ENCODE measurements at places on chromosomes 7 and 10.
A peak's percentile ranks its signal among the peaks of the same experiment; 100 is the strongest.

GRCh38 chr10:16234916-16235315, 201.9 kb upstream of the PTER start:
- DNase-seq, result no peak

DNA sequence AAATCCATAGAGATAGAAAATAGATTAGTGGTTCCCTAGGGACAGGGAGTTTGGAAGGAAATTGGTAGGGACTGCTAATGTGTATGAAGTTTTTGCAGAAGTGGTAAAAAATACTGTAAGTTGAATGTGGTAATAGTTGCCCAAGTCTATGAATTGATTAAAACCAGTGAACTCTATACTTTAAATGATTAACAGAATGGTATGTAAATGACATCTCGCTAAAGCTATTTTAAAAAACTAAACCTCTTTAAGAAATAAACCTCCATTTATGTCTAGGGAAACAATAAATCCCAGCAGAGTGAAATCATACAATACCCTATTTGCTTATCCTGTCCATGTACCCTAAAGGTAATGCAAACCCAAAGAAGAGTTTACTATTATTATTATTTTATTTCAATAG, 61.4 kb downstream of the IPMK start:
- DNase-seq, result no peak

DNA sequence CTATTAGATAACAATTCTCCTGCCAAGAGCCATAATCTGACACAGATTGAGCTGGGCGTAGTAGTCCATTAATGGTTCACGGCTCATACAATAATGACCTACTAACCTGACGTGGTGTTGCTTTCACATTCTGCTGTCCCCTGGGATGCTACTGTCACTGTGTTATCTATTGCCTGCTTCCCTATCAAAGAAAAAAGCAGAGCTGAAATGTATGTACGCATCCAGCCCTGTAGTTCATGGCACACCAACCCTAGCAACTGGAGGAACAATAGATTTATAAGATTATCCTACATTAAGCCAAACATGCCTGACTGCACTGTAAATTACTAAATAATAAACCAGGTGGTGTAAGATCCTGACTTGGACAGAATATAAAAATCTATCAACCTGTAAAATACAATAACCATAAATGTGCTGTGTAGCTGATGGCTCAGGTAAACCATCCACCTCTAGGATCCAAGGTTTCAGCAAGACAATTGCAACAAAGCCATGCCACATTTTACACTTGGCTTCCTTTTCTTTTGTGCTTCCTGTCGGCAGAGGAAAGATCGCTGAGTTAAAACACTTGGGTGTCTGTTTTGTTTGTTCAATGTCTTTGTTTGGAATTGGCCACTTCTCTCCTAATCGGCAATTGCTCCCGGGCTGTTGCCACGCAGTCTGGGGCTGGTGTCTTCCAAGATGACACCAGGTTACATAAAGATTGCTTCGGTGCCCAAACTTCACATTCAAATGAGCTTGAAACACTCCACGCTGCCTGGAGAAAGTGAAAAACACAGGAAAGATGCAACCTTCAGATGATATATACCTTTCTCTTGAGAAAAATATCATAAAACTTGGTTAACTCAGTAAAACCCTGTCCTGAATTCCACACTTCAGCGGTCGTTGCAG, 143.9 kb upstream of the MGMT start:
- DNase-seq, result no peak

- no peak for DNase-seq
Measured at GRCh38 chr7:40570223-40570622, 435.4 kb downstream of the SUGCT start.

- DNase-seq, result no peak
Measured at GRCh38 chr10:71299071-71299785, 19.8 kb upstream of the SLC29A3 start.

- DNase-seq, result no peak
Measured at GRCh38 chr10:13184730-13185514, 23.6 kb downstream of the MCM10 start.

DNA sequence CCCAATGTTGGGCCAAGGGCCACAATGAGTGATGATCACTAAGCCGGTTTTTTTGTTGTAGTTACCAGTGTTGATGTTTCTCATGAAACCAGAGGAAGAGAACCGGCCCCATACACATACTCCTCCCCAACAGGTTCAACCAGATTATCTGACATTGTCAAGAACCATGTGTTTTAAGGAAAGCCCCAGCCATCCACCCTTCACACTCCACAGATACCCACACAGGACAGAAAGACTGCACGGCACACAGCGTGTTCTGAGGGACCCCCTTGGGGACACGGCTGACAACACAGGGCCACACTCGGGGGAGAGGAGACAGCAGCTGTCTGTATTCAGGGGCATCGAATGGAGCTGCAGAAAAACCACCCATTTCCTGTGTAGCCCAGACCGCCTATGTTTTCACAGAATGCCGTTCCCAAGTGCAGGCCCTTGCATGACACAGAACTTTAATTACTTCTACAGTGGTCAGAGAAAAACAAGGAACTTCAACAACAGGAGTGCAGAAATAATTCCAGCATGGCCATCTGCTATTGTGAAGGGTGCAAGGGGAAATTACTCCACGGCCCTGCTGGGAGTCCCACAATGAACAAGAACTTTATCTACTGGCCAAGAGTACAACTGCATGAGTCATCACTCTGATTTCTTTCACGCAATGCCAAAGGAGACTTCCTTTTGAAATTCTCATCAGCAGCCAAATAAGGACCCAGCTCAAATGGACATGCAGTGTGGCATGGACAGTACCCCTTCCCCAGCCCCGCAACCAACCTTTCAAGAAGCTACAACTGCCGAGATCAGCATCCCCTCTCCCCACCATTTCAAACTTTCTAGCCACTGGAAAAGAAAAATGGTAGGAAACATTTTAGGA, 2.3 kb downstream of the KLF6 start:
- DNase-seq, result peak; percentile 77

- DNase-seq, result no peak
Measured at GRCh38 chr7:33888166-33888565, 17.2 kb upstream of the BMPER start.

- DNase-seq, result no peak
Measured at GRCh38 chr10:13633689-13634088, 46.9 kb downstream of the PRPF18 start.

DNA sequence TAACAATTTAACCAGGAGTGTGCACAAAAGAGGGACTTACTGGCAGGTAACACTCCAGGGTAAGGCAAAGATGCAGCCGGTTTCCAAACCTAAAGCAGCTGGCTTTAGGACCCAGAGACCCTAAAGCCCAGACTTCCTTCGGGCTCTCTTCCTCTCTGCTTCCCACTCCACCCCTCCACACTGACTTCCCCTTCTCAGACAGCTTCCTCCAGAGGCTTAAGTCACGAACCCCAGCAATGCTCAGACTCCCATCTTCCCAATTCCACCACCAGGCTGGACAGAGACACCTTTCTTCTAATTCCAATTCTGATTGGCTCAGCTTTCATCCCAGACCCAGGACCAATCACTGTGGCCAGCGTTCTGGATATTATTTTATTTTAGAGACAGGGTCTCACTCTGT, 24.8 kb downstream of the STYXL1 start:
- DNase-seq, result no peak

DNA sequence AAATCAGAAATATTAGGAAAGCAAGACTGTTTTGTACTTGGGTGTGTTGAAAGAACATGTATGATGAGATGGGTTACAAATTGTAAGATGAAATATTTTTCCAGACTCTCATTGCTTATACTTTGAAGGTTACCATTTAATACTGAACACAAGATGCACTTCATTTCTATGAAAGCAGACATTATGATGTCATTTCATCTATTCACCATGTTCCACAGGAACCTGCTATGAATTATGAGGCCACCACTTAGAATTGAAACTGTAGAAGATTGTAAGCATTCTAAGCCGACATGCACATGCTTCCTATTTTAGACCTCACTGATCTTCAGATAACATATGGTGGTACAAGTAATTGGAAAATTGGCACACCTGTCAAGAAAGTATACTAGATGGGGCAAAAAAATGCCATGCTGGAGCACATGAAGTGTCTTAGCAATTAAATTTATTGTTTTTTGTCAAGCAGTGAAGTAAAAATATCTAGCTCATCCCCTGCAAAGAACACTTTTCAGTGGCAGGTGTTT, 195.0 kb downstream of the PHF14 start:
- no peak for DNase-seq

DNA sequence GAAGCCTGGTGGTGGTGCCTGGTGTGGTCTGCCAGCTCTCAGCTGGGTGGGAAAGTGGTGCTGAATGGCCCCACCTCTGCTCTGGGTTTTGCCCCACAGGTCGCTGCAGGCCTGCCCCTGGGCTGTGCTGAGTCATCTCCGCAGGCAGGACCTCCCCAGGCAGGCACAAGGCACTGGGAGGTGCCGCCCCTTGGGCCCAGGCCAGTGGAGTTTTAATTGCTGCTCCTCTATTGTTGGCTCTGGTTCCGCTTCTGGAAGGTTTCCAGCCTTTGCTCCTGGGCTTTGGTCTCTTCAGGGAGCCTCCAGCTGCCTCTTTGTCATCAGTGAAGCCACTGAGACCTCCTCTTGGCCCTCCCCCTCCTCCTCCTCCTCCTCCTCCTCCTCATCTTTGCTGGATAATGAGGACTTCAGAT, 180.3 kb upstream of the GRB10 start:
- DNase-seq, result no peak

- DNase-seq, result no peak
Measured at GRCh38 chr7:39212876-39213275, 235.2 kb downstream of the POU6F2 start.

- no peak for DNase-seq
Measured at GRCh38 chr7:26861050-26861449, 3.3 kb downstream of the SKAP2 start.

DNA sequence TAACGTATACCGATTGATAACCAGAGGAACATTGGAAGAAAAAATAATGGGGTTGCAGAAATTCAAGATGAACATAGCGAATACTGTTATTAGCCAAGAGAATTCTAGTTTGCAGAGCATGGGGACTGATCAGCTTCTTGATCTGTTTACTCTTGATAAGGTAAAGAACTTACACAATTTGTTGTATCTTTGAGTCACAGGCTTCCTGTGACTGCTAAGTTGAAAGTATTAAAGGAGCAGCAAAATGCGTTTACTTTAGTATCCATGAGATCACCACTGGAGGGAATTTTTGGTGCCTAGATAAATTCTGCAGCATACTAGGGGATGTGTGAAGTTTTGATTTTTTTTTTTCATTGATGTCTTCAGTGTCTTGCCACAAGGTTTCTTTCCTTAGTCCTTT, 103.6 kb downstream of the BTAF1 start:
- DNase-seq, result no peak

- DNase-seq, result no peak
Measured at GRCh38 chr10:126518218-126519080, 130.2 kb upstream of the ADAM12 start.

GRCh38 chr7:35424869-35425495, 171.1 kb upstream of the TBX20 start:
- peak; percentile 76 for DNase-seq

DNA sequence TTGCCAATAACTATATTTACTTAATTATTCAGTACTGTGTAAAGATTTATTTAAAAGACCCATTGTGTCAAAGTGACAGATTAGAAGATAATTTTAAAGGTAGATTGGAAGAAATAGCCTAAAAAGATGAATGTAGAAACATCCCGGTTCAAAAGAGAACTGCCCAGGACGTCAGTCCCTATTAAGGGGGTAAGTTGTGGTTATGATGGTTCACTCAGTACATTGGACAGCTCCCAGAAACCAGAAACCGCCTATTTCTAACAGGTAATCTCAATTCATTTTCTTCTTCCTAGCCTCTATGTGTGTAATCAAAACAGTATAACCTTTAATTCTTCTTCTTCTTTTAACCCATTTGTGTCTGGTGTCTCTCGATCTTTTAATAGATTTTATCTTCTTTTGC, 1.5 kb upstream of the FERD3L start:
- DNase-seq, result peak; percentile 28

DNA sequence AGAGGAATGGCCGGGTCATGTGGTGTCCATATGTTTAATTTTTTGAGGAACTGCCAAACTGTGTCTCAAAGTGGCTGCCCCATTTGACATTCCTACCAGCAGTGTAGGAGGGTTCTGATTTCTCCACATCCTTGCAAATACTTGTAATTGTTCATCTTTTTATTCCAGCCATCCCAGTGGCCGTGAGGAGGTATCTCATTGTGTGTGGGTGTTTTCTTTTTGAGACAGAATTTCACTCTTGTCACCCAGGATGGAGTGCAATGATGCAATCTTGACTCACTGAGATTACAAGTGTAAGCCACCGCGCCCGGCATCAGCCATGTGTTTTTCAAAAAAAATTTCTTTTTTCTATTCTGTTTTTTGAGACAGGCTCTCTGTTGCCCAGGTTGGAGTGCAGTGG, 38.7 kb upstream of the DLG5 start:
- no peak for DNase-seq

DNA sequence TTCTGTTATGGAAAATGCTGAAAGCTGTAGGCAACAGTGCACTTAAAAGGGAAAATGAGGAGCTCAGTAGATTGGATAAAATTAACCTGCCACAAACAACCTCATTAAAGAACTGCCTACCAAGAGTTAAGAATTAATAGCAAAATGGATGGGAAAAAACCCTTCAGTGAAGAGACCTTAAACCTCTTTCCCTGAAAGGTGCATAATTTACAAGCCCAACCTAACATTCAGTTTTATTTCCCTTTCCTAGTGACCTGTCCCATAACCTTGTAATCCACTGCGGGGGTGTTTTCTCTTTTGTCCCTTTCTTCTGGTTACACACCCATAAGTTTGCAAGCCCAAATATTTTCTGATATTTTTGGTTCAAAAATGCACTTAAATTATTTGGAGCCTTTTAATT, 21.9 kb downstream of the SKIDA1 start:
- no peak for DNase-seq

DNA sequence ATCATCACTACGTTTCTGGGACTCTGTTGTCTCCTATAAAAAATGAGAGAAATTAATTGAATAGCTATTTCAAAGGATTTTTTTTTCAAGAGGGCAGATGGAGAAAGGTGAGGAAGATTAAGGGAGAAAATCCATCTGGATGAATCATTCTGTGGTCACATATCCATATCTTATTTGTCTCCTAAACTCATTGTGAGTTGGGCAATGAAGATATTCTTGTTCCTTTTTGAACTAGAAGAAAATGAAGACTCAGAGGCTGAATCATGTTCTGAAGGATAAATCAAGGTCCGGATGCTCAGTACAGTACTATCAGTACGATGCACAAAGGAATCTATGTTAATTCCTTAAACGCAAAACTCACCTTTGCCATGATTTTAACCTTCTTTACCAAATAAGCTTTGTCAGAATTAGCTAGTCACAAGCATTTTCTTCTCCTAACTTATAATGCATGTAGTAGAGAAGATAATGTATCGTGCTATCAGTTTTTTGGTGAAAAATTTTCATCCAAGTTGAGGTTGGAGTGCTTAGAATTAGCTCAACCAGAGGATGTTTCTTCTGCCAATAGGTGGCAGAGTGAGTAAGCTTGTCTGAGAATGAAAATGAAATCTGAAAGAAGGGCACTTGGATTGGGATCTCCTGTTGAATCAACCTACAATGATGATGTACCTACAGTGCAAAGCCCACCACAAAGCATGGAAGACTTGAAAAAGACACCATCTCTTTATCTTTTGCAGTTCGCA, 446.9 kb downstream of the KIF20B start:
- no peak for DNase-seq
